CD4-positive, alpha-beta T cell treated with Interferon alpha-2 for 1 hour (primary cell): ENCODE measurements at places on chromosomes 1 and 21.

GRCh38 chr21:45138199-45139002 lies 64.0 kb downstream of the ADARB1 start:
- DNase-seq: peak; percentile 71

DNA sequence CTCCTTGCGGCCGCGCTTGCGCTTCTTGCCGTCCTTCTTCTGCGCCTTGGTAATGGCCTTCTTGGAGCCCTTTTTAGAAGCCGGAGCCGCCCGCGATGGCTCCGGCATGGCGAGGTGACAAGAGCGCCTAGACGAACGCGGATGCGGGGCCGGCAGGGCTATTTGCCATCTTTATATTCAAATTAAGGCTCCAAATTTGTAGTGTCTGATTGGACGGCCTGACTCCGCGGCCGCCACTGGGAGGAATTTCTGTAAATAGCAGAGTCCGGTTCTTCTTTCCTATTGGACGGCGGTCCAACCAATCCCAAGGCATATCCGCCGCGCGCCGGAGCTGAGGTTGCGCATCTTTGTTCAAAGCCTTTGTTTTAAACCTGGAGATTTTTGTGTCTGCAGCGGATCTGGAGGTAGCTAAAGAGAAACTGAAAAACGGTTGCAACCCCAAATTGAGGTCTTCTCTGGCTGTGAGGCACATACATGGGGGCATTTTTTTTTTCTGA lies 22.6 kb upstream of the RNF187 start:
- peak; percentile 94 for DNase-seq

- DNase-seq: no peak
Measured at GRCh38 chr1:234865171-234866006, 255.4 kb upstream of the IRF2BP2 start.

GRCh38 chr1:19435181-19435580 lies 50.2 kb downstream of the CAPZB start:
- no peak for DNase-seq

DNA sequence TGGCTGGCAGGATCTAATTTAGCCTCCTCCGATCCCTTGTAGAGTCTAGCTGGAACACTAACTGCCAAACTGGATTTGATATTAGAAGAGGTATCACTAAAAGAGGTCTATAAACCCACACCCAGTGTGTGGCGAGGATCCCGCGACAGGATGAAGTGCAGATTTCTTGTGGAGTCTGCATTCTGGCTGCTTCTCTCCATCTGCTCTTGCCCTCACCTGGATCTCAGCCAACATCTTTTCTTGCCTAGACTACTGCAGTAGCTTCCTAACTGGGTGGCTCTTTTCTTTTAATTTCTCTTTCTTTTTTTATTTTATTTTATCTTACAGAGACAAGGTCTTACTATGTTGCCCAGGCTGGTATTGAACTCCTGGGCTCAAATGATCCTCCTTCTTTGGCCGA lies 48.9 kb upstream of the CAPZB start:
- DNase-seq: no peak

DNA sequence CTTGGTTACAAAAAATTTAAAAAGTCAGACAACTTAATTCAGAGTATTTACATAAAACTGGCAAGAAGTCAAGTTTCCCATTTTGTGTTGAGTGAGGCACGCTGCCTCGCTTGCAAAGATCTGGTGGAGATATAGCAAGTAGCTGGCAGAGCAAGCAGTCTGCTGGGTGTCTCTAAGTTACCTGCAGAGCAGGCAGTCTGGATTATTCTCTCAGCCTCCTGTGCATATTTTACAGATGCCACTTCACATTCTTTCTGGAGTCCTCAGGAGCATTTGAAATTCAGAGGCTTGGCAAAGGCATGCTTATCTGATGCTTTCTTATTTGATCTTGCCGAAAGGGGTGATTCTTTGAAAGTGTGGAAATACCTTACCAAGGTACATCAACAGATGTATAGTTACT lies 640.4 kb upstream of the ADGRL4 start:
- DNase-seq: no peak

- peak; percentile 42 for DNase-seq
Measured at GRCh38 chr1:206713070-206713469, 28.4 kb downstream of the MAPKAPK2 start.
